ENCODE measurements at places on chromosomes 5 and 9.

DNA sequence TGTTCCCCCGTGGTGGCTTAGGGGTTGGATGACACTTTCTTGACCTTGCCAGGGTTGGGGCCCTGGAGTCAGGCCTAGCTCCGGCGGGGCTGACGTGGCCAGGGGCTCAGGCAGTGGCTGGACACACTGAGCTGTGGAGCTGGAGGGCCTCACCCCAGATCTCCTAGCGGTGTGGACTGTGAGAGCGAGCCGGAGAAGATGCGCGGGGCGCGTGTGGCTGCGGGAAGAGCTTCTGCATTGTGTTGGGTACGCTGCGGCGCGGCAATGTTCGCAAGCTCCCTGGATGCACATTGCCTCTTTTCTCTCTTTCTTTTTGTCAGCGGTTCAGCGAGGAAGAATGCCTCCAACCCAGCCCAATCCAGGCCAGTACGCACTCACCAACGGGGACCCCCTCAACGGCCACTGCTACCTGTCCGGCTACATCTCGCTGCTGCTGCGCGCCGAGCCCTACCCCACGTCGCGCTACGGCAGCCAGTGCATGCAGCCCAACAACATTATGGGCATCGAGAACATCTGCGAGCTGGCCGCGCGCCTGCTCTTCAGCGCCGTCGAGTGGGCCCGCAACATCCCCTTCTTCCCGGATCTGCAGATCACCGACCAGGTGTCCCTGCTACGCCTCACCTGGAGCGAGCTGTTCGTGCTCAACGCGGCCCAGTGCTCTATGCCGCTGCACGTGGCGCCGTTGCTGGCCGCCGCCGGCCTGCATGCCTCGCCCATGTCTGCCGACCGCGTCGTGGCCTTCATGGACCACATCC lies 4.8 kb downstream of the NR2F1 start:
- DNase-seq, result no peak

DNA sequence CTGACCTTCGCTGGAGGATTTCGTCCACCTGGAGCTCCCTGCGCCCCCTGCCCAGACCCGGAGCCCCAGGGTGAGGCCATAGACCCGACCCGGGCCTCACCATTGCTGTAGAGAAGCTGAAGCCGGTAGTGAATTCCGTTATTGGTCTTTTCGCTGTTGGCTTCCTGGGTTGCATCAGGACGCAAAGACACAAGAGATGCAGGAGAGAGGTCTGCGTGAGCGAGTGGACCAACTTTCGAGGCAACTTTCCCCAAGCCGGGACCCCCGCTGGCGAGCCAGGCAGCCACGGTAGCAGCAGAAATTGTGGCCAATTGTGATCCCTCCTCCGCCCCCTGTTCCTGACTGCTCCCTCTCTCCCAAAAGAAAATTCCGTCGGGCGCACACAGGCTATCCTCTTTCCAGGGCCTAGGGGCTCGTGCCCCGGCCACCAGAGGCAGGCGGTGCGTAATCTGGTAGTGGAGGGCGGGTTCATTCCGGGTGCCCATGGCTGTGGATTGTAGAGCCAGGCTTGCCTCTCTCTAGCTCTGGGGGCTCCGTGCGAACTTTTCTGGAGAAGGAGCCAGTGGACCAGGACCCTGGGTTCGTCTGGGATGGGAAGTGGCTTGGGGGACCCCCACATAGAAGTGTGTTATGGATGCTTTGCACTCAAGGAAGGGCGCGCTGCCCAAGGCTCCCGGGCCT lies 3.3 kb downstream of the EBF1 start:
- DNase-seq, result no peak

- peak; percentile 19 for DNase-seq
These were observed 13.9 kb downstream of the IDNK start for GRCh38 chr9:83636813-83637212.

- DNase-seq, result peak; percentile 83
These were observed 91.1 kb downstream of the ZNF608 start for GRCh38 chr5:124655251-124655917.

DNA sequence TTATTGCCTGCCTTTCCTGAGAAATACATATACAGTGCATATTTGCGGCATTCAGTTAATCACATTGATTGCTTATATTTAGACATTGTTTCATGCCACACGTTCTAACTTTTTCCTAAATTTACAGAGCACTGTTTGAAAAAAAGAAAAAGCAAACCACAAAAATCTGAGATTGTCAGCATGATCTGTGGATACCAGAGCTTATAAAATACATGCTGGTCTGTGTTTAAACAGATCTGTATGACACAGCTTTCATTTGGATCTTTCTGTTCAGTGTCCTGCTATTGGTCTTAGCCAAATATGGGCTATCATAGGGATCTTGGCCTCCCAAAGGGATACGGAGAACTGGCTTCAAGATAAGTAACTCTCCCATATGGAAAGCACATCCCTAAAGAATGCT lies 20.2 kb downstream of the ALDH1A1 start:
- no peak for DNase-seq

DNA sequence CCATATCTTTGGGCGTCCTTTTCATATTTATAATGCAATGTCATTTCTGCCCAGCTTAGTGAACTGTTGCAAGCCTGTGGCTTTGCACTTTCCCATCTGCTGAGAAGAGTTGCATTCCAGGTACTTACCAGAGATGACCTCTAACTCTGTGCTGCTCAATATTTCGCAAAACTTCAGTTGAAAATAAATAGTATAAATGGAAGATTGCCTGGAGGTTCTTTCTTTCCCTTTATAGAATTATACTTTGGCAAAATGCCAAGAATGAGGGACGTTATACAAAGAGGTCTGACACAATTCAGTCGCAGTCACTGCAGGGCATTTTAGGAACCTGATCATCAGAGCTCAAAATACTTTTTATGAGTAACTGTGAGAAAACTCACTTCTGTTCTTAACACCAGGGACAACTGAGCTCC lies 18.9 kb upstream of the VLDLR start:
- peak; percentile 1 for DNase-seq

- no peak for DNase-seq
These were observed 139.9 kb downstream of the PALM2AKAP2 start for GRCh38 chr9:109919736-109920408.

GRCh38 chr5:61289669-61290306 lies 42.3 kb upstream of the ZSWIM6 start:
- no peak for DNase-seq

GRCh38 chr9:113957821-113958341 lies 81.8 kb downstream of the ZNF618 start:
- no peak for DNase-seq

GRCh38 chr5:17381932-17382331 lies 116.1 kb upstream of the TAF11L2 start:
- no peak for DNase-seq

DNA sequence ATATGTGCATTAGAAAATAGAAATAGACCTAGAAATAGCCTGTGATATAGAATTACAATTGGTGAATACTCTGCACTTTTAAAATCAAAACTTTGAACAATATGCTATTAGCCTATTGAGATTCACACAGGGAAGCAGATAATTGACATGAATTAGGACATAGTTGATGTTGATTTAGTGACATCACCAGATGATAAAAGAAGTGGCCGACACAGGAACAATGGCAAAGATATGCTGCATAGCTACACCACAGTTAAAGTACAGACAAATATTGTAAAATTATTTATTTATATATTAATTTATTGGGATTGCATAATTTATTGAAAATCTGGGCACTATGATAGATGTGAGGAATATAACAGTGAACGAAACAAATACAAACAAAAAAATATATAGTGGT lies 261.5 kb upstream of the CCNH start:
- DNase-seq, result no peak

- DNase-seq, result peak; percentile 3
These were observed 19.5 kb downstream of the ACTL7B start for GRCh38 chr9:108836319-108836718.

DNA sequence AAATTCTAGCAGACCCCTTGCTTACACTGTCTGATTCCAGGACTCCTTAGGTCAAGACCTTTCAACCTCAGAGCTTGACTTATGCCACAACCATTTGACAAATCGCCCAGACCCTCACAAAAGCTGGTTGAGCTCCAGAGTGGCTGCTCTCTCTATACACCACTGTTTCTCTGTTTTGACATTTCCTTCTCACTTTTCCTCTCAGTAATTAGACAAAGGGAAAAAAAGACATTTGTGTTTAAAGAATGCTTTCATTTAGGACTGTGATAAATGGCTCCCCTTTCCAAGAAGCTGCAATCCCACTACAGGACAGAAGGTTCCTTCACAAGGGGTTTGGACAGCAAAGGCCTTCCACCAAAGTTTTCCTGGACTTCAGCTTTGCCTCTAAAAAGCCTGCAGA lies 601.3 kb downstream of the NR2F1-AS1 start:
- no peak for DNase-seq

DNA sequence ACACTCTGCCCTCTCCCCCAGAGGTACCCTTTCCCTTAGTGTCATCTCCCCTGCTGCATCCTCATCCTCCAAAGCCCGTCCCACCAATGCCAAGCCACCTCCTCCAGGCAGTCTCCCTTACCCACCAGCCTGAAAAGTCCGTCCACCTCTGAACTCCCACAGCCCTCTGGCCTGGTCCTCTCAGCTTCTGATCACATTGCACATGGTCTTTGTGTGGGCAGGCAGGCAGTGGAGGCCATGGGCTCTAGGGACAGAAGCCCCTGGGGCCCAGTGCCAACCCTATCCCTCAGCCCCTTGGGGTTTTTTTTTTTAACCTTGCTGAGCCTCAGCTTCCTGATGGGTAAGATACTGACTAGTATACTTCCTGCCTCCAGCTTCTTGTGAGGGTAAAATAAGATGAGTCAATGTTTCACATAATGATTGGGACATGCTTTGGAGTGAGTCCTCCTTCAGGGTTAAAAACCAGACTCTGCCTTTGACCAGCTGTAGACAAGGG lies 19.4 kb downstream of the CSF1R start:
- DNase-seq, result no peak

DNA sequence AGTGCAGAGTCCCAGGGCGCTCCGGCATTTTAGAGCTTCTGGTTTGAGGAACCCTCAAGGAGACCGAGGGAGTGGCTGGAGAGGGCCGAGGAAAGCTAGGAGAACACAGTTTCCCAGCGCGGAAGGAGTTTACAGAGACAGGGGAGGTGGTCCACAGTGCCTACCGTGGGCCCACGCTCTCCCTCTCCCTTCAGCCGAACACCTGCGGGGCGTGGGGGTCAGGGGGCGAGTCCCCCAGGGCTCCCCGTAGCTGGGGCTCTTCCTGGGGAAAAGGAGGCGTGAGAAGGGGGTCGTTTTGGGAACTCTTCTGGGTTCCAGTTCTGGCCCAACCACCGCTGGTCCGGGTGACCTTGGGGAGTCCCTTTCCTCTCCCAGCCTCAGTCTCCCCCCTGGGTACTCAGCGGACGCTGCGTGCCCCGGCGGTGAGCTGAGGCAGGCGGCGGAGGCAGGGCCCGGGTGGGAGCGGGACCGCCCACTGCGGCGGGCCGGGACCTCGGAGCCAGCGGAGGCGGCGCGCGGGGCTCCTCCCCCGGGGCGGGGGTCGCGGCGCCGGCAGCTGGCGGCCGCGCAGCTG lies 368 bp upstream of the FRMPD1 start:
- DNase-seq, result no peak
